ENCODE measurements at places on chromosomes 5 and 9. TPM values are rescaled to one million over a fixed set of nuclear protein-coding genes. Genes with fewer than 3 reads are reported as not detected.

The CDH18 gene
- not detected for total RNA-seq

The SH3GL2 gene
- not detected for total RNA-seq

The SLC36A2 gene
- total RNA-seq: not detected

The PCDHB11 gene
- 0.65 TPM for total RNA-seq

The POU5F2 gene
- total RNA-seq: 0.16 TPM

The ITGA2 gene
- total RNA-seq: 10.5 TPM

The CRB2 gene
- not detected for total RNA-seq

The ECPAS gene
- 79.4 TPM for total RNA-seq

The TOR4A gene
- 15.6 TPM for total RNA-seq

The GNA14 gene
- total RNA-seq: 8.3 TPM

The OTP gene
- not detected for total RNA-seq

The EGFL7 gene
- total RNA-seq: 189 TPM

The C7 gene
- total RNA-seq: 1,610 TPM

The IRF1 gene
- total RNA-seq: 13.4 TPM

The ARHGEF39 gene
- 0.18 TPM for total RNA-seq

The KIAA0825 gene
- total RNA-seq: 2.3 TPM

The DMGDH gene
- 4.9 TPM for total RNA-seq

The RALGPS1 gene
- total RNA-seq: 0.65 TPM

The ABLIM3 gene
- total RNA-seq: 31.9 TPM

The ARID3C gene
- total RNA-seq: 0.72 TPM

The LPAR1 gene
- total RNA-seq: 57.3 TPM

The SH2D3C gene
- total RNA-seq: 2.6 TPM

The PCDHA13 gene
- not detected for total RNA-seq

The PRUNE2 gene
- total RNA-seq: 5.2 TPM

The ADAMTS16 gene
- not detected for total RNA-seq

The PLPPR1 gene
- total RNA-seq: not detected

The GRHPR gene
- total RNA-seq: 137 TPM

The RNF183 gene
- not detected for total RNA-seq

The MCCC2 gene
- total RNA-seq: 30.6 TPM

The CCDC152 gene
- total RNA-seq: 2.3 TPM

The ARSK gene
- 12.6 TPM for total RNA-seq

The MARVELD2 gene
- 0.32 TPM for total RNA-seq

The AQP3 gene
- total RNA-seq: 2.6 TPM

The OGN gene
- 0.49 TPM for total RNA-seq

The TMEFF1 gene
- total RNA-seq: 2.9 TPM

The NR2F1-AS1 gene
- total RNA-seq: 19.0 TPM

The CD72 gene
- 0.32 TPM for total RNA-seq

The CTSV gene
- 2.4 TPM for total RNA-seq

The SPATA31C2 gene
- not detected for total RNA-seq

The WWC1 gene
- 7.8 TPM for total RNA-seq

The NCS1 gene
- total RNA-seq: 19.0 TPM

The GPRIN1 gene
- 3.7 TPM for total RNA-seq

The DPM2 gene
- total RNA-seq: 15.6 TPM

The SPAG8 gene
- total RNA-seq: 0.36 TPM

The CAMK4 gene
- 0.97 TPM for total RNA-seq
